ENCODE measurements at places on chromosomes 2 and 18.

DNA sequence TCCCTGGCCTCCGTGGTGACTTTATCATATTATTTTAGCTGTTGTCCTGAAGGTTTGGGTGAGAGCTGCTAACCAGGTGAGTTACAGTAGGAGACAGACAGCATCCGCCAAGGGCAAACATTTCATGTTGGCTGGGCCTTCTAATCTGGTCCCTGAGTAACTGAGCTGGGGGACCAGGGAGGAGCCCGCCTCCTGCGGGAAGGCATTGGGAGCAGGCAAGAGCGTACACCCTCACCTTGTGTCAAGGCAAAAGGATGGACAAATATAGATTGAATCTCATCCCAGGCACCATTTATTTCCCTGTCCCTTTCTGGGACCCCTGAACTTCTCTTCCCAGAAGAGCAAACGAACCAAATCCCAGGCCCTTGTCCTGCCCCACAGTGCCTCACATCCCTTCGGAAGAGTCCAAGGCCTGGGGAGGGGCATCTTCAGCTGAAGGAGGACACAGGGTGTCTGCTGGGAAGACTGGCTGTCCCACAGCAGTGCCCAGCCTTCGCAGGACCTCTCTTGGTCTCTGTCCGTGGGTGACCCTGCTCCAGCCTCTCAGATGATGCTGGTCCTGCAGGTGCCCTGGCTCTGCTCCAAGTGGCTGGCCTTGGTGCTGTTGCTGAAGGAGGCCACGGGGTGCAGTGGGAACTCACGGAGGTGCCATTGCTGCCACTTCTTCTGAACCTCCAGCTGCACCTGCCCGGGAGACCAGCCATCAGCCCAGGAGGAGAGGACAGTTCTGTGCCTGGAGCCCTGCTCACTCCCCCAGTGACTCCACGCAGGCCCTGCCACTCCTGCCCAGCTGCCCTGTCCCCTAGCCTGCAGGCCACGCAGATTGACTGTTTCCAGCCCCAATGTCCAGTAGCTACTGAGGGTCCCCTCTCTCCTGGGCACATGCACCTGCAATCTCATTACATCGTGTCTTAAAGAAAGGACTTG is 8.2 kb downstream of the TMEM37 start:
- DNase-seq: no peak

- no peak for DNase-seq
Observed at GRCh38 chr2:205752924-205753323, 70.6 kb downstream of the NRP2 start.

DNA sequence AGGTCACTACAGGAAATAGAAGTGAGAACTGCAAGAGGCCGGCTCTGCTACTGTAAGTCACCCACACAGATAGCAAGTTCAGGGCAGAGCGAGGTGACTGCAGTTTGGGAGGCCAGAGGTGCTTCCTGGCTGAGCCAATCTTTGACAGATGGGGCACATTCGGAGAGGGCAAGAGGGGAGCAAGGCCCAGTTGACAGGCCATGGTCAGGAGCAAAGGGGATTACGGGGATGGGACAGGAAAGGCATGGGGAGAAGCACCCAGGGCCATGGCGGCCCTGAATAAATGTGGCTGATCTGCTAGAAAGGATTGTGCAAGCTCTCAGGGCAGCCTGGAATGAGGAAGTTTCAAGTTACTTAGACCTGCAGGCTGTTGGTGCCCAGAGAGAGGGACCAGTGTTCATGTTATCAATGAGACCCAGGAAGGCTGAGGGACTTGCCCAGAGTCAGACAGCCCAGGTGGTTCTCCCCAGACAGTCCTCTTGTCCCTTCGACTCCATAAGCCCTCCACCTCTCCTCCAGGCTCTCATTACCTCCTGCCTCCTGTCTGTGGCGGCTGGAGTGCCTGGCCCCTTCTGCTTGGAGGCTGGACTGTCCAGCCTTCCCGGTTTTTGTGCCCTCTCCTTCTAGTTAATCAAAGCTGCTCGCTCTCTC is 123.3 kb downstream of the CTIF start:
- peak; percentile 16 for DNase-seq

GRCh38 chr2:65456064-65456463 is 23.7 kb upstream of the SPRED2 start:
- DNase-seq: no peak

GRCh38 chr2:60512641-60513040 is 40.8 kb downstream of the BCL11A start:
- no peak for DNase-seq

DNA sequence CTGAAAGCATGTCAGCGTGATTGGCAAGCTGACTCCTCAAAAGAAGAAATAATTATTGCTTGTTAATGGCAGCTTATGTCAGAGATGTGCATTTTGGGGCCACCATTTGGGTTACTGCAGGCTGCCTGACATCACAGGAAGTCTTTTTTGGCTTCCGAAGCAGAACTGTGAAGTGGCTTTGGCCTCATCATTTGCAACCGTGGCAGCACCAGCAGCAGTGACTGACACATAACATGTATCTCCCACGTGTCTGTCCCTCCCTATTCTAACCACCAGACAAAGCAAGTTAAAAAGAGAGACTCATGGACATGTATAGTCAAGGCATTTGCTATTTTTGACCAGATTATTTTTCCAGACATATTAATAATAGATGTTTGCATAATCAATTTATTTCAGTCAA is 488.7 kb upstream of the ACVR2A start:
- no peak for DNase-seq

GRCh38 chr2:168552450-168552856 is 96.4 kb downstream of the CERS6 start:
- no peak for DNase-seq

DNA sequence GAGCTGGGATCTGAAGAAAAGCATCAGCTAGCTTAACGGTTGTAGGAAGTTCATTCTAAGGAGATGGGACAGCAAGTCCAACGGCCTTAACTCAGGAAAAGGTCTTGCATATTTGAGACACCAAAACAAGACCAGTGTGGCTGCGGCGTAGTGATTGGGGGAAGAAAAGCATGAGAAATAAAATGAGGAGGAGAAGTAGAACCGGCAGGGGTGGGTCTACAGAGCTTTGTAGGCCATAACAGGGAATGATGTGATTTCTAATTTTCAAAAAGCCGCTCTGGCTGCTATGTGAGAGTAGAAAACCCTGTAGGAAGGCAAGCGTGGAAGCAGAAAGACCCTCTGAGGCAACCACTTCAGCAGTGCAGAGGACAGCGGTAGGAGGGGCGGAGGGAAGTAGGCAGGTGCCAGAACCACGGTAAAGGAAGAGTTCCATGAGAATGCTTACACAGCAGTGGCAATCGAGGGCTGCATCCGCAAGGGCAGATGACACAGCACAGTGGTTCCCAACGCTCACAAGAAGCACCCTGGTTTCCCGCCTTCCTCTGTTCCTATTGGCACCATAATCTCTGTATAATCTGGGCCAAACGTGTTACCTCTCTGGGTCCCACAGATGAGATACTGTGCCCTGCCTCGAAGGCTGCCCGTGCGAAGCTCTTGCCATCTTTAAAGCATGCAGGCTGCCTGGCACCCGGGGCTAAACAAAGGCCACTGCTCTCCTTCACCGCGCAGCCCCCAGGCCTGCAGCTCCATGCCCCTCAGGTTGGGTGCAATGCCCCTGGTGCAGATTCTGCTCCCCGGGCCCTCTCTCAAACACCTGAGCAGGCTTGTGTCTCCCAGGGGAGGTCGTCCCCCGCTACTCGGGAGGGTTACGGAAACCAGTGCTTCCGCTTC is 795 bp downstream of the ANKRD39 start:
- DNase-seq: peak; percentile 62

- DNase-seq: no peak
Observed at GRCh38 chr18:31875301-31875700, 67.6 kb downstream of the TRAPPC8 start.

DNA sequence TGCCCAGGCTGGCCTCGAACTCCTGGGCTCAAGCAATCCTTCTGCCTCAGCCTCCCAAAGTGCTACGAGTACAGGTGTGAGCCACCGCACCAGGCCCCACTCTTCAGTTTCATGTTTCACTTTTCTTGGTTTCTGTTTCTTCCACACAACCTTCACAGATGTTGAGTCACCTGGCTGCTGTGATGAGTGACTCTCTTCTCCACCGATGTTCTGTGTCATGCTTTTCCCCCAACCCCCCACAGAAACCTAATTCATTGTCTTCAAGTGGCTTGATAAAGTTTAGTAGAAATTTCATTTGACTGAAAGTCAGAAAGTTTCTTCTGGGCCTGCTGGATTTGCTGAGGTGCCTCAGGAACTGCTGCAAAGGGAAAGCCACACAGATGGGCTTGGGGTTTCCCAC is 78.5 kb downstream of the SPHKAP start:
- no peak for DNase-seq

DNA sequence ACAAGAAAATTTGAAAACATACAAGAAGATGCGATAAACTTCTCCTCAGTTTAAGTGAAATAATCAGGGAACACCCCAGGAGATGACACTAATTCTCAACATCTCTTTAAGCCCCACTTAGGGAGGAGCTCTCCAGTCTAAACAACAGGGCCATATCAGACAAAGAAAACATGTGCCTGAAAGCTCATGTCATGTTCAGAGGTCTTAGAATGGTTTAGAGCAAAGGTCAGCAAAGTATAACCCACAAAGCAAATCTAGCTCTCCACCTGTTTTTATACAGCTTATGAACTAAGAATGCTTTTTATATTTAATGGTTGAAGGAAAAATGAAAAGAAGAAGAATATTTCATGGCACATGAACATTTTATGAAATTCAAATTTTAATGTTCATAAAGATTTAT is 155.6 kb upstream of the NOL4 start:
- no peak for DNase-seq

DNA sequence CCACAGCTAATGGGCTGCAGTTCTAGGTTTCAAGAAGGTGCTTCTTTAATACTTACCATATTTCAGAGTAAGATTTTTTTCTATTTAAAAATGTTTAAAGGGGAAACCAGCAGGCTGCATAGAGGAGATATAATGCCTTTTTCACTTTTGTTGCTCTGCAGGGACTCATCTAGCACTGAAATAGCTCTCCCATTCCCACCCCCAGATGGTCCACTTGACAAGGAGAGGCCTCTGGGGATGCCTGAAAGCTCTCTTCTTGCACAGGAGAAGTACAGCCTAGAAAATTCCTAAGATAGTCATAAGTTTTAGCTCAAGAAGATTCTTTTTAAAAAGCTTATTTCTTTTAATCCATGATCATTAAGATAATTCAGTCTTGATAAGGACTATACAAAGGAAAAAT is 126.4 kb downstream of the CDH2 start:
- no peak for DNase-seq

DNA sequence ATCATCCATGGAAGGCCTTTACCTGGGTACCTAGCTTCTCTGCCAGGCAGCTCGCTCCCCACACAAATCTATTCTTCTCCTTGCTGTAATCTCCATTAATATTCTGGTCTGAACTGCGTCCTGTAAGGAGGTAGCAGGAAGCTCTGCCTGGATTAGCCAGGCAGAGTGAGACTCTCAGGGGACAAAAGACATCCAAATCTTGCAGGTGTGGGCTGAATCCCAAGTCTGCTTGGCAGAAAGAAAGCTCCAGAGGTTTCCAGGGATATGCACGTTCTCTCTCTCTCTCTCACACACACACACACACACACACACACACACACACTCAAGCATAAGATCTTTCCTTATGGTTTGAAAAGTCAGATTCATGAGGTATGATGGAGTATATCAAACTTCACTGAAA is 66.5 kb downstream of the THNSL2 start:
- DNase-seq: no peak

- no peak for DNase-seq
Observed at GRCh38 chr2:11655495-11655894, 14.5 kb downstream of the NTSR2 start.

DNA sequence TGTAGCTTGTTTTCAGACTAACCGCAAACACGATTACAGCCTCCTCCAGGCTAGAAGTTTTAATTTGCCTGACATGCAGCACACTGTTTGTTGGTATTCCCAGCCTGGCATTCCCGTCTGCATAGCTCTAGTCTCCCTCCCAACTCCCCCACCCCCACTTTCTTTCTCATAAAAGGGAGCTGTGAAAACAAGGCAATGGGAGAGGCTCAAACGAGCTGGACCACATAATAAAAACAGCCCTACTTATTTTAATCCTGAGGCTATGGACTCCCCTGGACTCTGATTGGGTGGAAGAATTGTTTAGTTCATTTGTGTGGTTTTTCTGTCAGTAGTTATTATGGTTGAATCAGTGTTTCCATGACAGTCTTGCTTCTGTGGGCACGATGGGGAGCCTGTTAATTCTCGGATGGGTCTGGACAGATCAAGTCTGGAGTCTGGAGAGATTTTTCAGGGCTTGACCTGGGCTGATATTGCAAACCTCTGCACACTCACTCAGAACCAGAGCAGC is 1.2 kb downstream of the STON1 start:
- DNase-seq: no peak

DNA sequence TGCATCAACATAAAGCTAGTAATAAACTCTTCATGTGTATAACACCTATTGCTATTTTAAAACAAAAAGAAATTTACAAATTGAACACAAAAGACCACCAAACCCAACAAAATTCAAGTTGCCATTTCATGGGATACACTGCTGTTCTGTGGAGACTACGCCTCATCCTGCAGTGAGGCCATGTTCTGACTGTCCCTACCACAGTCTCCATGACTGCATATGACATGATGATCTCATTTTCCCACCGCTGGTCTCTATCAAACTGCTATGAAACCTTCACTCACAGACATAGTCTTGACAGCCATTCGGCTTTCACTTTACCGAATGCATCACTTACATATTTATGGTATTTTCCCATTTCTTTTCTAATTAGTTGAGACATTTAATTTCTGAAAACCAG is 21.2 kb upstream of the VWA3B start:
- no peak for DNase-seq

GRCh38 chr2:141714496-141714895 is 416.3 kb downstream of the LRP1B start:
- no peak for DNase-seq

DNA sequence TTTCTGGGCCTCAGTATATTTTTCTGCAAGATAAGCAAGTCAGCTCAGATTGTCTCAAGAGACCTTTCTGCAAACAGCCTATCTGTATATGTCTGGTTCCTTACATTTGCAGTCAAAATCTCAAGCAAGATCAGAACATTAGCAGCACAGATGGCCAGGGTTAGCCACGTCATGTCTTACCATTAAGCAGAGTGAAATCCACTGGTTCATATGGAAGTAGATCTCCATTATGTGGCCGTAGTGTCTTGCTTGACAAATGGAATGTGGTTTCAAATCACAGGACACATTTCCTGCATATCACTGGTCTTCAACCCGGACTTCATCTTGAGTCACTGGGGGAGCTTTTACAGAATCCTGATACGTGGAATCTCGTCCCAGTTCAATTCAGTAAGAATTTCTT is 500.2 kb downstream of the FBXO15 start:
- DNase-seq: no peak

DNA sequence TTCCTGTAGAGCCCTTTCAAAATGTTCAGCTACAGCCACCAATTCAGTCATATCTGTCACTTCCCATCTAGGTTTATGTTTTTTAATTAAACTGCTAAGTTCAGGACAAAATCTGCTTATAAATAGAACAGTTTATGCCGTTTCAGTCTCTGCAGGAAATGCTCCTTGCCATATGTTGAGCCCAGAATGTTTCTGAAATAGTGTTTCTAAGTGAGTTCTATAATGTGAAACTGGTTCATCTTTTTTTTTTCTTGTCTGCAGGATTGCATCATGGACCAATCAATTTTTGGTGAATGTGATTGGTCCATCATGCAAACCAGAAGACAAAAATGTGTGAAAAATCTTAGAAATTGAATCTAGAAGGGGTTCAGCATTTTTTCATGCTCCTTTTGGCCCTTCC is 30.2 kb upstream of the RHOB start:
- no peak for DNase-seq

GRCh38 chr18:31931886-31932240 is 11.1 kb downstream of the TRAPPC8 start:
- no peak for DNase-seq

Measured in hematopoietic multipotent progenitor cell treated with erythropoietin and hydrocortisone succinate and interleukin-3 and kit ligand, for 8 days (in vitro differentiated cells).